ENCODE measurements at places on chromosomes 3 and 15. TPM values are rescaled to one million over a fixed set of nuclear protein-coding genes. Genes with fewer than 3 reads are reported as not detected.

Gene PRR23B
- not detected for polyA plus RNA-seq

Gene CDCP1
- polyA plus RNA-seq = 0.09 TPM

Gene CAMKV
- polyA plus RNA-seq = 0.11 TPM

Gene C3orf49
- polyA plus RNA-seq = not detected

Gene SERPINI2
- 5.8 TPM for polyA plus RNA-seq

Gene LARP6
- 8.0 TPM for polyA plus RNA-seq

Gene HMG20A
- polyA plus RNA-seq = 60.7 TPM

Gene CCDC33
- polyA plus RNA-seq = not detected

Gene AGBL1
- polyA plus RNA-seq = not detected

Gene OXSR1
- 13.2 TPM for polyA plus RNA-seq

Gene ALDH1A2
- polyA plus RNA-seq = not detected

Gene RLBP1
- not detected for polyA plus RNA-seq

Gene SLC22A14
- polyA plus RNA-seq = 0.78 TPM

Gene BSN
- 1.5 TPM for polyA plus RNA-seq

Gene MCF2L2
- 7.0 TPM for polyA plus RNA-seq

Gene THBS1
- polyA plus RNA-seq = 22.2 TPM

Gene ACSBG1
- 3.8 TPM for polyA plus RNA-seq

Gene FRMD4B
- polyA plus RNA-seq = 0.51 TPM

Gene TTLL3
- 3.5 TPM for polyA plus RNA-seq

Gene CCDC54
- not detected for polyA plus RNA-seq

Gene WDR93
- polyA plus RNA-seq = 0.39 TPM

Gene TOPBP1
- polyA plus RNA-seq = 11.7 TPM

Gene ZNF501
- 0.20 TPM for polyA plus RNA-seq

Gene MEGF11
- polyA plus RNA-seq = 1.1 TPM

Gene SMAD6
- not detected for polyA plus RNA-seq

Gene SH3GL3
- 2.9 TPM for polyA plus RNA-seq

Gene GOLGA6B
- not detected for polyA plus RNA-seq

Gene ST8SIA2
- polyA plus RNA-seq = 3.9 TPM

Gene TTC21A
- polyA plus RNA-seq = 3.2 TPM

Gene CSTA
- not detected for polyA plus RNA-seq

Gene LEO1
- polyA plus RNA-seq = 33.7 TPM

Gene CYP1A2
- polyA plus RNA-seq = not detected

Gene SERPINI1
- polyA plus RNA-seq = 886 TPM

Gene DLL4
- not detected for polyA plus RNA-seq

Gene USP50
- 18.8 TPM for polyA plus RNA-seq

Gene FBXW12
- polyA plus RNA-seq = not detected
